ENCODE measurements at places on chromosomes 1 and 21. TPM values are rescaled to one million over a fixed set of nuclear protein-coding genes. Genes with fewer than 3 reads are reported as not detected.
A peak's percentile ranks its signal among the peaks of the same experiment; 100 is the strongest.

SLC1A7 gene
- not detected for total RNA-seq

FMOD gene
- total RNA-seq, result 36.2 TPM

TAL1 gene
- 2.6 TPM for total RNA-seq

PDPN gene
- total RNA-seq, result 37.4 TPM

ZNF593OS gene
- total RNA-seq, result not detected

GPR25 gene
- total RNA-seq, result not detected

CFAP141 gene
- not detected for total RNA-seq

GRCh38 chr1:213993929-213994328 is 6.2 kb downstream of the PROX1 start:
- no peaks in the 10 kb centered on the region for H3K27me3 ChIP-seq
- peaks cover 8% of the 10 kb centered on the region for H3K4me1 ChIP-seq
- no peaks in the 10 kb centered on the region for H3K36me3 ChIP-seq
- H3K27ac ChIP-seq, result no peak overlapping the region
- no peak overlapping the region for H3K4me3 ChIP-seq

DNA sequence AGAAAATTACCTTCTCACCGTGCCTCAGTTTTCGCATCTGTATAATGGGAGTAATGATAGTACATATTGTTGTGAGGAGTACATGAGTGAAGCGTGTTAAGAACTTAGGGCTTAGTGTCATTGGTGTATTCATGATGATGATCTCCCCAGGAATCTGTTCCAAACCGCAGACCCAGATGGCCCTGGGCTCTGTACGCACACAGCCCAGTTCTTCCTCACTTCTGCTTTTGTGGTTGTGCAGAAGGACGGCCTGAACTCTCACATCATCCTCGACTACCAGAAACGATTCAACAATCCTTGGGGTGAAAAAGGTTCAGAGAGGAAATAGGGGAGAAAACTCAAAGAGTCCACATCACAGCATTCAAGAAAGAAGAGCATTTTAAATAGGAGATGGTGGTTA is 323.0 kb downstream of the CAMTA1 start:
- no peaks in the 10 kb centered on the region for H3K36me3 ChIP-seq
- H3K4me3 ChIP-seq, result no peak overlapping the region
- H3K4me1 ChIP-seq, result no peaks in the 10 kb centered on the region
- no peak for DNase-seq
- H3K27ac ChIP-seq, result no peak overlapping the region

- H3K4me3 ChIP-seq, result no peak overlapping the region
- peak; percentile 77 for DNase-seq
- H3K36me3 ChIP-seq, result no peaks in the 10 kb centered on the region
Measured at GRCh38 chr1:3349161-3349967, 105.1 kb upstream of the ARHGEF16 start.

DNA sequence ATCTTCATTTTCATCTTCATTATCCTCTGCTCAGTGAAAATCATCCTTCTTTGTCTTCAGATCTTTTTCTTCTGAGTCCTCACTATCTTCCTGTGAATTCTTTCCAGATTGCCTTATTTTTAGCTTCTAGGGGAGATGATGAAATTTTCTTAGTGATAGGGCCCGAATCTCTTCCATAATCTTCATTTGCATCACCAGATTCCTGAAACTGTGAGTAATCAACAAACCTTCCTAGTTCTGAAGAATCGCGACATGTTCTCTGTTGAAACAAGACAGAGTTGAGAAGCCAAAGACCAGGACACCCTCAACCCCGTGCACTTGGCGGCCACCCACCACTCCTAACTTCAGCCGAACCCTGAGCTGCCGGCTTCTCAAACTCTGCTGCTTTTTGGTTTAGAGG is 92.8 kb upstream of the CDC42BPA start:
- no peaks in the 10 kb centered on the region for H3K36me3 ChIP-seq
- H3K27me3 ChIP-seq, result no peaks in the 10 kb centered on the region
- no peak overlapping the region for H3K4me3 ChIP-seq
- no peak overlapping the region for H3K27ac ChIP-seq
- no peak for DNase-seq

- H3K27me3 ChIP-seq, result no peaks in the 10 kb centered on the region
- no peak overlapping the region for H3K27ac ChIP-seq
- H3K4me1 ChIP-seq, result no peaks in the 10 kb centered on the region
- DNase-seq, result no peak
- H3K4me3 ChIP-seq, result no peak overlapping the region
Measured at GRCh38 chr1:232164078-232164963, 465.6 kb downstream of the SIPA1L2 start.

DNA sequence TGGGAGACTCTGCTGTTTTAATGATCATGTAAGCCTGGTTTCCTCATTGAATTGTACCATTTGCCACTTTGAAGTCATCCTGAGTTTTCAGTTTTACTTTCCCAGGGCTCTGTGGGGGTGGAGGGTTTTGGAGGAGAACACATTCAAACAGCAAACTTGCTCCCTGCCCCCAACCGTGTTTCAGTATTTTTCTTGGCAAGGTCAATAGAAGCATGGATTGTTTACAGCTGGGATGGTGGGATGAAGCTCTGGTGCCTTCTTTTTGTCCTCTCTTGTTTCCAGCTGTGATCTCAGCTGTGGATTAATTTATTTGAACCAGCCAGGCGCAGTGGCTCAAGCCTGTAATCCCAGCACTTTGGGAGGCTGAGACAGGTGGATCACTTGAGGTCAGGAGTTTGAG is 54.3 kb upstream of the SERBP1 start:
- H3K27ac ChIP-seq, result no peak overlapping the region
- no peaks in the 10 kb centered on the region for H3K36me3 ChIP-seq
- H3K4me1 ChIP-seq, result peaks cover under 1% of the 10 kb centered on the region
- H3K4me3 ChIP-seq, result no peak overlapping the region
- no peaks in the 10 kb centered on the region for H3K27me3 ChIP-seq

- H3K4me3 ChIP-seq, result no peak overlapping the region
- H3K4me1 ChIP-seq, result peaks cover 41% of the 10 kb centered on the region
- no peak for DNase-seq
- no peaks in the 10 kb centered on the region for H3K36me3 ChIP-seq
- no peaks in the 10 kb centered on the region for H3K27me3 ChIP-seq
- peak overlapping the region; percentile 89 for H3K27ac ChIP-seq
Measured at GRCh38 chr1:112904071-112904830, 51.7 kb downstream of the SLC16A1 start.

DNA sequence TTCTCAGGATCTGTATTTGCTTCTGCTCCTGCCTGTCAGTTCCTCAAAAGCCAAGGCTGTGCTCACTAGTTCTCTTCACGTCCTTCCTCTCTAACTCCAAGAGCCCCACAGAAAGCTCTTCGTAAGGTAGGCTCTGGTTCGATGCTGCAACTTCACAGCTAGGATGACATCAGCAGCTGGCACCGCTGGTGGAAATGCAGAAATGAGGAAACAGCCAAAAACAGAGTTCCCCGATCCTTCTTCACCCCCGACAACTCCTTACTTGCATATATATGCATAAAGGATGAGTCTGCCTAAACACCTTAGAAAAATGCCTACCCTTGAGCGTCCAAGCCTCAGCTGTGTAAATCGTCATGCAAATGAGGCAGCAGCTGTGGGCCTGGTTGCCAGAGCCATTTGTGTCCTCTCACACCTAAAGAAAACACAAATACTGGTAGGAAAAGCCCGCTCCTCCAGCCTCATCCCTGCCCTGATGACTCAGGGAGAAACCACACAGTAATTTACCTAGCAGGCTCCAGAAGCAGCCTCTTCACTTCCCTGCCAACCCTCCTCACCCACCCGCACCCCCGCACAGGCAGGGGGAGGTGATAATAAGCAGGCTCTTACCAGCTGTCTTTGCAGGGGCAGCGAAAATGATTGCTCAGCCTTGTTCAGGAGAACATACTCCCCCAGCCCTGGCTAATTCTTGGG is 28.2 kb downstream of the BATF3 start:
- H3K4me1 ChIP-seq, result no peaks in the 10 kb centered on the region
- no peak overlapping the region for H3K27ac ChIP-seq
- no peak for DNase-seq
- no peaks in the 10 kb centered on the region for H3K36me3 ChIP-seq
- no peaks in the 10 kb centered on the region for H3K27me3 ChIP-seq

DNA sequence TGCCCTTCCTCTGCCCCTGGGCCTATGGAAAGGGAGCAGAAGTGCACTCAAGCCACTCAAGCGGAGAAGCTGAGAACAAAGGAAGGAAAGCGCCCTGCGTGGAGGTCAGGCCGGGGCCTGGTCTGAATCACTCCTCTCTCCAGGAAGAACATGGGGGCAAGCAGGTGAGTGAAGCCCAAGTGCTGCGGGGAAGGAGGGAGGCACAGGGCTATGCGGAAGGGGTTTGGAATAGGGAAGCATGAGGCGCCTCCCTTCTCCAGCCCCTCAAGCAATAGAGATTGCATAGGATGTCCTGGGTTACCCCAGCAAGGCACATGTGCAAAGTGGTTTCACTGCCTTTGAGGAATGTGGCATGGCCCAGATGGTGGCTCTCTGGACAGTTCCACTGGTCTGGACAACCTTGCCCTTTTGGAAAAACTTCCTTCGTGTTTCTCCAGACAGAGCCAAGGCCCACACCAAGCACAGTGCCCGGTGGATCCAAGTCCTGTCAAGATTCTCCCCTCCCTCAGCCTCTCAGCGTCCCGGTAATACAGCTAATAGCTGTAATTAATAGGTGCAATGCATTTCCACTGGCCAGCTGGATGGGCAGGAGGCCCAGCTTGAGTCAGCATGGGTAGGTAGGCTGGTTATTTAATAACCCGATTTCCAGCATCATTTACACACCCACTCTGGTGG is 13.7 kb downstream of the BLACAT1 start:
- DNase-seq, result peak; percentile 74
- no peaks in the 10 kb centered on the region for H3K36me3 ChIP-seq
- H3K4me3 ChIP-seq, result no peak overlapping the region

GRCh38 chr1:11458811-11459275 is 20.1 kb upstream of the DISP3 start:
- peak; percentile 32 for DNase-seq
- no peaks in the 10 kb centered on the region for H3K27me3 ChIP-seq
- no peaks in the 10 kb centered on the region for H3K36me3 ChIP-seq
- H3K4me1 ChIP-seq, result peaks cover 16% of the 10 kb centered on the region
- H3K4me3 ChIP-seq, result no peak overlapping the region

GRCh38 chr1:176515310-176515709 is 52.3 kb downstream of the PAPPA2 start:
- H3K4me1 ChIP-seq, result no peaks in the 10 kb centered on the region
- peak; percentile 22 for DNase-seq
- no peaks in the 10 kb centered on the region for H3K27me3 ChIP-seq
- H3K4me3 ChIP-seq, result no peak overlapping the region
- no peaks in the 10 kb centered on the region for H3K36me3 ChIP-seq

- no peaks in the 10 kb centered on the region for H3K27me3 ChIP-seq
- no peak overlapping the region for H3K4me3 ChIP-seq
- no peaks in the 10 kb centered on the region for H3K36me3 ChIP-seq
- no peak for DNase-seq
- no peaks in the 10 kb centered on the region for H3K4me1 ChIP-seq
Measured at GRCh38 chr1:226199971-226200370, 13.4 kb upstream of the ACBD3 start.

DNA sequence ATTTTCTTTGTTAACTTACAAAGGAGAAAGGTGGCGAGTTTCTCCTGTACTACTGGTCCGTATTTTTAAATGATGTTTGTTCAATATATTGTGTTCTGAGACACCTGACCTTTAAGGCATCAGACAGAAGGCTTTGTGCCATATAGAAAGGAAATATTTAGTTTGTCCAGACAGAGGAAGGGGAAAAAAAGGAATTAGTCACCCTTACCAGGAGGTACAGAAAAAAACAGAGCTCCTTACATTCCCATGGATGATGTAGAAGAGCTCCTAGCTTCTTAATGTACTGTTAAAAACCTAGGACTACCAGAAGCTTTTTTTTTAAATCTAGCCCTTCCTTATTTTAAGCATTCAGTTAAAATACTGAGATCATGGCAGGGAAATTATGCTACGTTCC is 12.4 kb upstream of the PODN start:
- H3K4me1 ChIP-seq, result peaks cover 12% of the 10 kb centered on the region
- no peaks in the 10 kb centered on the region for H3K27me3 ChIP-seq
- H3K36me3 ChIP-seq, result peaks cover 57% of the 10 kb centered on the region
- H3K27ac ChIP-seq, result no peak overlapping the region

- no peak overlapping the region for H3K27ac ChIP-seq
- H3K27me3 ChIP-seq, result no peaks in the 10 kb centered on the region
- H3K4me1 ChIP-seq, result peaks cover 12% of the 10 kb centered on the region
Measured at GRCh38 chr21:35352066-35352770, 303.1 kb upstream of the RUNX1 start.

- no peak overlapping the region for H3K27ac ChIP-seq
- H3K4me3 ChIP-seq, result no peak overlapping the region
- H3K27me3 ChIP-seq, result no peaks in the 10 kb centered on the region
- peak; percentile 10 for DNase-seq
Measured at GRCh38 chr1:71565262-71565661, 484.4 kb upstream of the ZRANB2 start.

Data from stomach (tissue), 19 donors.